Stimulated activated CD8-positive, alpha-beta memory T cell treated with anti-CD3 and anti-CD28 coated beads, Interleukin-15, amount 100 ng/mL, for 4 hours (primary cell): ENCODE measurements at places on chromosomes 6 and 20.

GRCh38 chr20:8322662-8323217 lies 190.7 kb downstream of the PLCB1 start:
- DNase-seq = no peak

DNA sequence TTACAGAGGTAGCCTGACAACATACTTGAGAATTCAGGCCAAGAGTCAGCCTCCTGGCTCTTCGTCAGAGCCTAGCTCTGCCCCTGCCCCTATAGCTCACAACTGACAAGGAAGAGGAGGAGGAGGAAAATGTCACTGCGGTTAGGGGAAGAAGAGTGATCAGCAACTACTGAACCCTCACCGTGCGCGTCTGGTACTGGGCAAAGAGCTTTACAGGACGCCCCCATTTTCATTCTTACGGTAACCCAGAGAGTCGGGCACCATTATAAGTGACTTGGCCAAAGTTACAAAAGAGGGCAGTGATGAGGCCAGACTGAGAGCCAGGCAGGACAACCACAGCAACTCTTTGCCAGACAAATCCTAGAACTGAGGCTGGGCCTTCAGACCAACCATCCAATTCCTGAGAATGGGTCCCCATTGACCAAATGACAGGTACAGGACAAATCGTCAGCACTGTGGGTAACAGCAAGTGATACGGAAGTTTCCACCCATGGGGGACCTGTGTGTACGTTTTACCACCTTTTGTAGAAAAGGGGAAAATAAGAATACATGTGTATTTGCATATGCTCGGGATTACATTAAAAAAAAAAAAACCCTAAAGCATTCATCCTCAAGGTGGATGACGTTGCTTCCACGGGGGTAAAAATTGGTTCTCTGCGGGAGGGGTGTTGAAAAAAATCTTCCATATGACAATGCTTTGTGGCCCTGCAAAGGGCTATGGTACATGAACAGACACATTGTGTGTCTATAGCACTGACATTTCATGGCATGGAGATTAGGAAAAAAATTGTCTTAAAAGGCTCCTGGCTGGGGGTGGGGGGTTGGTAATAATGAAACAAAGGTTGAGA lies 118.0 kb downstream of the NFATC2 start:
- DNase-seq = no peak

GRCh38 chr6:15505463-15505918 lies 157.3 kb downstream of the DTNBP1 start:
- no peak for DNase-seq

GRCh38 chr6:43765776-43766499 lies 4.1 kb upstream of the VEGFA start:
- DNase-seq = no peak

- no peak for DNase-seq
These were observed 31.4 kb downstream of the RALGAPA2 start for GRCh38 chr20:20680991-20681508.

DNA sequence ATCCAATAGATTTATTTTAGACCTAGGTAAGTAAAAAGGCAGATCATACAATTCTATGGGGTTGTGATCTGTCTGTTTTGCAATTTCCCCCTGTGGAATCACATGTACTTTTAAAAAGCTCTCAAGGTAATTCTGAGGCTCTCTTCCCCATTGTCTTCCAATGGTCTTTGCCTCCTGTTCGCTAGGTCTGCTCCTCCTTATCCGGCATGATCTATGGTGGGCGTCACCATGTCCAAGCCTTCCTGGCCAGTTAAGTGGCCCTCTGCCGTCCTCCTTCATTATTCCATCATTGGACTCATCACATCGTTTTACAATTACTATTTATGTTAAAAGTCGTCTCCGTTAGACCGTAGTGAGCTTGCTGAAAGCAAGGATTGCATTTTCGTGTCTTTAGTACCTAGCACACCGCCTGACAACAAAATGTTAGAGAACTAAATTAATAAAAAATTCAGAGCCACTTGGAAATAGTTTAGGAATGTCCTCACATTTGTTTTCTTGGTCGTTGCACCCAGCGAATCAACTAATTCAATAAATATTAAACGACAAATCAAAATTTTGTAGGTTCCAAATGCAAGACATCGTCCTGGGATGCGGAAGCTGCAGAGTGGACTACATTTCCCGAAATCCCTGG lies 2.2 kb upstream of the STXBP5 start:
- DNase-seq = no peak

- no peak for DNase-seq
These were observed 40.3 kb downstream of the TRERF1 start for GRCh38 chr6:42411406-42411805.

GRCh38 chr6:114000069-114000468 lies 29.1 kb upstream of the HDAC2 start:
- DNase-seq = no peak

GRCh38 chr20:17652411-17652810 lies 29.6 kb downstream of the RRBP1 start:
- DNase-seq = no peak

DNA sequence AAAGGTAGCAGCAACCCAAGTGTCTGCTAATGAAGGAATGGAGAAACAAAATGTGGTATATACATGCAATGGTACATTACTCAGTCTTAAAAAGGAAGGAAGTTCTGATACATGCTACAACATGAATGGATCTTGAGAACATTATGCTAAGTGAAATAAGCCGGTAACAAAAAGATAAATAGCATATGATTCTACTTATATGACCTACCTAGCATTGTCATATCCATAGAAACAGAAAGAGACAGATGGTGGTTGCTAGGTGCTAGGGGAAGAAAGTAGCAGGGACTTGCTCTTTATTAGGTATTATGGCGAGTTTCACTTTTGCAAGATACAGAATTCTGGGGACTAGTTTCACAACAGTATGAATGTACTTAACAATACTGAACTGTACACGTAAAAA lies 46.6 kb downstream of the UBR2 start:
- no peak for DNase-seq

DNA sequence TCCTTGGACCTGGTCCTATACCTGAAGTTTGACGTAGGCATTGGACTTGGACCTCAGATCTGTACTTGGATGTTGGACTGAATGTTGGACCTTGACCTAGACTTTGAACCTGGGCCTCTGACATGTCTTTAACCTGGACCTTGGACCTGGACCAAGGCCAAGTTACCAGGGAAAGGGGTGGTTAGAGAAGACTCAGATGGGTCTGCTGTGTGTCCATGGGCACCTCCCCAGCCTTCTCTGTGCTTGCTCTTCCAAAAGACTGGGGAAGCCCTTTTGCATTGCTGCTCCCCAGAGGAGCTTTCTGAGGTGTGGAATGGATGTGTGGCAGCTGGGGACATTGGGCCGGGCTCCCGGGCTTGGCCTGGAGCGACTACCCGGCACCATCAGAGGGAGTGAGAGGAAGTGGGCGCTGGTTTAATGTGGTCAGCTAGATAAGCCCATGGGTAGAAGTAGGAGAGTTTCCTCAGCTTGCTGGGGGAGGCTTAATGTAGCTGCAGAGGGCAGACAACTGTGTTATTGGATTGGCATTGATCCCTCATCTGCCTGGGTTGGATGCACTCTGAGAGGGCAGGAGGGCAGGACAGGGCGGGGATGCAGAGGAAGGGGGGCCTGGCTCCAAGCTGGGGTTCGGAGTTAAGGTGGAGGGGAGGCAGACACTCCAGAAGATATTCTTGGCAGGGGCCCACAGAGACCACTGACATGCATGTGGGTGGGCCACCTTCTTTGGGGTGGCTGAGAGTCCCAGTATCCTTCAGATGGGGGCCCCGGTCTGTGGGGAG lies 4.2 kb downstream of the SCRT2 start:
- no peak for DNase-seq

DNA sequence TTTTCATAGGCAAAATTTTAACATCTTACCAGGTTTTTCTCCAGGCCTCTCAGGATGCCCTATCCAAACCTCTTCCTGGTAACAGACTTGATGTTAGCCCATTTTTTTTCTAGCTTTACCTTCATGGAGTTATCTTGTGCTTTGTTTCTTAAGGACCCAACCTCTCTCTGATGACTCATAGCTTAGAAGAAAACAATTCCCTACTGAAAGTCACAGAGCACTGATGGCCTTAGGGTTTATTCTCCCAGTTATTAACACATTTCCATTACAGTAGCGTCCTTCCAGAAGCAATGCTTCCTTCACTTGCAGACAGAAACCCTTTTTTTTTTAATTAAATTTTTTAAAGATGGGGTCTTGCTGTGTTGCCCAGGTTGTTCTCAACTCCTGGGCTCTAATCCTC lies 79.4 kb downstream of the IYD start:
- no peak for DNase-seq

DNA sequence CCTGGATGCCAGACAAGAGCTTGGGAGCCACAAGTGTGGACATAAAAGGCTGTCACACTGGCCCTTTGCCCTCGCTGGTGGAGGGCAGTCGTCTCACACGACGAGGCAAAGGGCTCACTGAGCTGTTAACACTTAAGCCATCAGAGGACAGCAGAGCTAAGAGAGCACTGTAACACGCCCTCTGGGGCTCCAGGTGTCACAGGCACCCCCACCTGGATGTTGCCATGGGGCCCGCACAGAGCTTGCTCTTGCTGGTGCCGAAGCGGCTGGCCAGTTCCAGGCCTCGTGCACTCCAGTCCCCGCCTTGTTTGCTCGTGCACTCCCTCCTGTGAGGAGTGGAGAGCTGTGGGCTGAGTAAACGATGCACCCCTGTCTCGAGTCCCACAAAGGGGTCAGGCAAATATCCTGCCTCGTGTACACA lies 37.4 kb downstream of the SLC35D3 start:
- DNase-seq = no peak

- no peak for DNase-seq
These were observed 67.5 kb upstream of the COL21A1 start for GRCh38 chr6:56314683-56315523.

GRCh38 chr6:97231911-97232310 lies 51.1 kb downstream of the MMS22L start:
- DNase-seq = no peak

DNA sequence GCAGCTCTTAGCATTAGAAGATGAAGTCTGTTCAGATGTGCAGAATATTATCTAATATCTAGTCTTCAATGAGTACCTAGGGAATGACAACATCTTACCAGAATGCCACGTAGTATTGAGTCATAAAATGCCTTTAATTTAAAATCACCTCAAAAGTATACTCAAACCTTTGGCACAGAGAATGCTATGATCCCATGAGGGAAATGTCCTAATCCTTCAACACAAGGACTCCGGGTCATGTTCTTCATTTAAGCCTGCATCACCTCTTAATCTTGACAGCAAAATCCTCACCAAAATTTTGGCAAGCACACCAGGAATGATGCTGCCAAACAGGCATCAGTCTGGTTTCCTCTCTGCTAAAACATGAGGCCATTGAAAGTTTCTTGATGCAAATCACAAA lies 23.6 kb upstream of the MARCKS start:
- no peak for DNase-seq

- DNase-seq = no peak
These were observed 77.5 kb upstream of the RIPOR2 start for GRCh38 chr6:25013246-25013645.

GRCh38 chr20:13934992-13935894 lies 55.2 kb downstream of the SEL1L2 start:
- DNase-seq = no peak
